Thoracic aorta (tissue), 2 donors: ENCODE measurements at places on chromosomes 7 and 10.

DNA sequence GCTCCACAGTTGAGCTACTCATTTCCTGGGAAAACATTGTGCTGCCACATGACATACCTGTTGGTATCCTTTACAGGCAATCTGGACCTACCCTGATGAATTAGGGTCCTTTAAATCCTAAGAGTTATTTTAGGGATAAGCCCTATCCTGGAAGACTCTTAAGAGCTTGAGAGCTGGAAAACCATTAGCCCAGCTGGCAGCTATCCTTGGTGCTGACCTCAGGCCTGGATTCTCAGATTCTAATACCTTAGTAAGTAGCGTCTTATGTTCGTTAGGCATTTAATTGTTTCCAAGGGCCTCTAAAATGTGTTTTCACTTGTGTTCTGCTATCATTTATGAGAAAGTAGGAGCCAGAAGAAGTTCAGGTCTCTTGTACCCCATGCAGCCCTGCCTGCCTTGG lies 93.0 kb upstream of the SORCS3 start:
- no peak overlapping the region for H3K27ac ChIP-seq
- H3K27me3 ChIP-seq = no peaks in the 10 kb centered on the region
- H3K4me3 ChIP-seq = no peak overlapping the region
- H3K36me3 ChIP-seq = no peaks in the 10 kb centered on the region
- no peaks in the 10 kb centered on the region for H3K4me1 ChIP-seq

DNA sequence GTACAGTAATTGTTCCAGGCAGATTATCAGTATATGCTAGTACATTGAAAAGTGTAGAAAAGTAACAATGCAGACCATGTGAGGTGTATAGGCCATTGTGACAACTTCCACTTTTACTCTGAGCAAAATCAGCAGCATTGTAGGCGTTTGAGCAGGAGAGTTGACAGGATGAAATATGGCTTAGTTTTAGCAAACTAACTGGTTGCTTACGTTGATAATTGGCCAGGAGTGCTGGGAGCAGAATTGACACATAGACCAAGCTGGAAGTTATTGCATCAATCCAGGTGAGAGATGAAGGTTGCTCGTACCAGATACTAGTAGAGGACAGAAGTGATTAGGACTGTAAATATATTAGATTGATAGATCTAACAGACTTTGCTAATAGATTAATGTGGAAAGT lies 46.0 kb downstream of the LCOR start:
- no peaks in the 10 kb centered on the region for H3K36me3 ChIP-seq
- no peak overlapping the region for H3K27ac ChIP-seq
- H3K27me3 ChIP-seq = no peaks in the 10 kb centered on the region
- no peaks in the 10 kb centered on the region for H3K4me1 ChIP-seq
- H3K4me3 ChIP-seq = no peak overlapping the region
- no peak for DNase-seq

DNA sequence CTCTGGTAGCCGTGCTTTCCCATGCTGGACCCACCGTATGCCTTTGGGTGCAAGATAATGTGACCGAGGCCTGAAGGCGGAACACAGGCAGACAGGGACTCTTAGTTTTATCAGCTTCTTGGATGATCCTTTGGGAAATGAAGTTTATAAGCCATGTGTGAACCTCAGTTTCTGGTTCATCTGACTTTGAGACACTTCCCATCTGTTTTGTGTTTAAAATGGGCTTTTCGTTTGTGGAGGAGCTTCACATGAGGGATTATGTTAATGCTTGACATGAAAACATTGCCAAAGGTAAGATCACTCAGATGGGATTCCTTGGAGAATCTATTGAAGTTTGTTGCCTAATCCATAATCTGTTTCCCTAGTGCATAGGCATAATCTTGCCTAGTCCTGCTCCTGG lies 249.8 kb upstream of the LYZL1 start:
- DNase-seq = no peak
- H3K4me1 ChIP-seq = peaks cover 13% of the 10 kb centered on the region
- no peaks in the 10 kb centered on the region for H3K36me3 ChIP-seq
- no peaks in the 10 kb centered on the region for H3K27me3 ChIP-seq
- no peak overlapping the region for H3K27ac ChIP-seq

DNA sequence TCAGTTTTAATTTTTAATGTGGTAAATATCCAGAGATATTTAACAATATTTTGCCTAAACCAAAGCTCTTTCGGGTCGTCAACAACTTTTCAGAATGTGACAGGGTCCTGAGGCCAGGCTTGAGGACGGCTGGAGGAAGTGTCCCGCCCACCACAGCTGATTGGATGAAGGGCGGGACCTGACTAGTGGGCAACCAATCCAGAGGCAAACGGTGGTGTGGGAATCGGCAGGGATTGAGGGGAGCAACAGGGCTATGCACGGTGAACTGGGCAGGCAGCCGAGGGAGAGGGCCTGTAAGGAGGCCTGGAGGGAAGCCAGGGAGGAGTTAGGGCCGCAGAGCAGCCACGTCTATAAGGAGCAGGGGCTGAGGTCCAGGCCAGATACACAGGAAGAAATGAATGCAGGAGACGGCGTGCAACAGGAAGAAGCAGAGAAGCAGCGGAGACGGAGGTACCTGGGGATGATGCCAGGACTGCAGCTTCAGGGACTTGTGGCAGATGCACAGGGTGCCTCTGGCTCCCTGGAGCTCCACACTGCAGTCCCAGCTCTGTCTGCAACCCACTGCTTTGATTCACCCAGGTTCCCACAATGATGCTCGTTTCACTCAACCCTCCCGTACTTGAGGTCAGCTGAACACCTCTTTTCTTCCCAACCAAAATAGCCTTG lies 46.1 kb upstream of the ZMIZ1 start:
- no peak for DNase-seq
- no peaks in the 10 kb centered on the region for H3K27me3 ChIP-seq
- no peaks in the 10 kb centered on the region for H3K36me3 ChIP-seq
- H3K4me1 ChIP-seq = no peaks in the 10 kb centered on the region

- H3K4me3 ChIP-seq = no peak overlapping the region
- H3K36me3 ChIP-seq = no peaks in the 10 kb centered on the region
- H3K27ac ChIP-seq = no peak overlapping the region
- H3K4me1 ChIP-seq = no peaks in the 10 kb centered on the region
- DNase-seq = no peak
These were observed 40.0 kb upstream of the ANLN start for GRCh38 chr7:36349626-36350025.

DNA sequence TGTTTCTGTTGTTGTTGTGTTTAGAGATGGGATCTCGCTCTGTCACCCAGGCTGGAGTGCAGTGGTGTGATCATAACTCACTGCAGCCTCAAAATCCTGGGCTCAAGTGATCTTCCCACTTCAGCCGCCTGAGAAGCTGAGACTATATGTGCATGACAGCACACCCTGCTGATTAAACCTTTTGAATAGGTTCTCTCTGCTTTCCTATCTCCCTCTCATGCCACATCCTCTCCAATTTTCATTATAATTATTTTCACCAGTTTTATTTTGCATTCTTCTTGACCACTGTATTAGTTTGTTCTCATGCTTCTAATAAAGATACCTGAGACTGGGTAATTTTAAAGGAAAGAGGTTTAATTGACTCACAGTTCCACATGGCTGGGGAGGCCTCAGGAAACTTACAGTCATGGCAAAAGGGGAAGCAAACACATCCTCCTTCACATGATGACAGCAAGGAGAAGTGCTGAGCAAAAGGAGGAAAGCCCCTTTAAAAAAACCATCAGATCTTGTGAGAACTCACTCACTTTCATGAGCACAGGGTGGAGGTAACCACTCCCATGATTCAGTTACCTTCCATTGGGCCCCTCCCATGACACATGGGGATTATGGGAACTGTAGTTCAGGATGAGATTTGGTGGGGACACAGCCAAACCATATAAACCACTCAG lies 12.9 kb downstream of the AGK start:
- no peaks in the 10 kb centered on the region for H3K4me1 ChIP-seq
- DNase-seq = no peak
- peaks cover 30% of the 10 kb centered on the region for H3K36me3 ChIP-seq
- H3K4me3 ChIP-seq = no peak overlapping the region
- H3K27ac ChIP-seq = no peak overlapping the region

GRCh38 chr7:36310897-36311296 lies 78.8 kb upstream of the ANLN start:
- no peak overlapping the region for H3K27ac ChIP-seq
- no peak for DNase-seq
- H3K4me3 ChIP-seq = no peak overlapping the region
- H3K27me3 ChIP-seq = no peaks in the 10 kb centered on the region

- H3K4me3 ChIP-seq = no peak within 1 kb of the TSS
- DNase-seq = no peak
- H3K4me1 ChIP-seq = no peaks in the 10 kb centered on the region
- H3K36me3 ChIP-seq = no peaks in the 10 kb centered on the region
These were observed at the start of gene CLEC2L for GRCh38 chr7:139523199-139523941. Gene CLEC2L (plus strand): TSS chr7:139523685. CDS start chr7:139523928, 243 bp downstream.

- H3K27me3 ChIP-seq = no peaks in the 10 kb centered on the region
- no peak for DNase-seq
- H3K27ac ChIP-seq = no peak overlapping the region
These were observed 57.7 kb upstream of the EFCAB10 start for GRCh38 chr7:105638902-105639495.

DNA sequence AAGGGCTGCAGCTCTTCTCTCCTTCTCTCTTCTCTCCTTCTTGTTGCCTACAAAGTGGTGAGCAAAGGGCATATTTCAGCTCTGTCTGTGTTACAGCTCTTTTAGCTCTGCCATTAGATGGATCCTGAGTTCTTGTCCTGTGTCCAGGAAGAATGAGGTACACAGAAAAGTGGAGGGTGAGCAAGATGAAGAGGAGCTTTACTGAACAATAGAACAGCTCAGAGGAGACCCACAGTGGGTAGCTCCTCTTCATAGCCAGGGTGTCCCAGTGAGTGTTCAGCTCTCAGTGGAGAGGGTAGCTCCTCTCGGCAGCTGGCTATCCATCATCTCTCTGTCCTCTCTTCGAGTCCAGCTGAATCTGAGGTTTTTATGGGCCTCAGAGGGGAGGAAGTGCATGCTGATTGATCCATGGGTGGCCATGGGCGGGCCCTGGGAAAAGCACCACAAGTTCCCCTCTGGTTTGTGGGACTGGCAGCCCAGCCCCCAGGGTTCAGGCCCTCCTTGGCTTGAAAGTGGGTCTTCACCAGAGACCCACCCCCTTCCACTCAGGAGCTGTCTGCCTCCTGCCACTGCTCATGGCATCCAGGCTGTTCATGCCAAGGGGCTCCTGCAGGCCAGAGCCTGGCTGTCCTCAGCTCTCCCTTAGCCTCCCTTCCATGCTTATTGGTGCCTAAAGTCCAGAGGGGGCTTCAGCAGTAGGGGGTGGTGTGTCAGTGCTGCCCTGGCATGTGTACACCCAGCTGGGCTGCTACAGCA lies 109.1 kb upstream of the FAM180A start:
- H3K27me3 ChIP-seq = no peaks in the 10 kb centered on the region
- H3K27ac ChIP-seq = no peak overlapping the region
- no peaks in the 10 kb centered on the region for H3K36me3 ChIP-seq
- DNase-seq = no peak
- no peak overlapping the region for H3K4me3 ChIP-seq
- H3K4me1 ChIP-seq = no peaks in the 10 kb centered on the region

GRCh38 chr7:21107101-21107500 lies 320.4 kb upstream of the SP8 start:
- DNase-seq = no peak
- no peak overlapping the region for H3K27ac ChIP-seq
- no peaks in the 10 kb centered on the region for H3K27me3 ChIP-seq

- H3K4me1 ChIP-seq = no peaks in the 10 kb centered on the region
- H3K27me3 ChIP-seq = no peaks in the 10 kb centered on the region
- H3K4me3 ChIP-seq = no peak overlapping the region
- peaks cover 49% of the 10 kb centered on the region for H3K36me3 ChIP-seq
- DNase-seq = no peak
These were observed 11.6 kb downstream of the ZDHHC6 start for GRCh38 chr10:112434988-112435619.

DNA sequence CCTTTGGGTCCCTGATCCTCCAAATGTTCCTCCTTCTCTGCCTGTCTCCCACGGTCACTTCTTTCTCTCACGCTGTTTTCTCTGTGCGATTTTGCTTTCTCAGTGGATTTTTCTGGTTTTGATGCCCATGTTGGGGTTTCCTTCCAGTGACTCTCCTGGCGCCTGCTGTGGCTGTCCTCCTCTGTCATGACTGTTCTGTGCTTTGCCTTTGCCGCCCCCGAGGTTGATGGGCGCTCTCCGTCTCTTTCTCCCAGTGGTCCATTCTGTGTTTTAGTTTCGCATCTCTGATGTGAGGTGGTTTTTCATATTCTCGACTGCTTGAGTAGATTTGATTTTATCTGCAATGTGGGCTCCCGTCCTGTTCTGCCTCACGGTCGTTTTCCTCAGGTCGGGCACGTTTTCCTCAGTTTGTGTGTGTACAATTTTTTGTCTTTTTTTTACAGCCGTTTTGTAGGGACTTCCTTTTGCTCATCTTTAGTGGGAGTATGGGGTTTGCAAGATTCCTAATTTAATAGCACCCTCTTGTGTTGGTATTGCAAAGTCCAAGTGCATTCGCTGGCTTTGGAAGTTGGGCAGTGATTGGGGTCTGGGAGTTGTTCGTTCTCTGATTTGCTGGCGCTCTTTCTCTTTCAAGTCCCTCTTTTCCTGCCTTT lies 100.0 kb downstream of the INPP5A start:
- peaks cover 58% of the 10 kb centered on the region for H3K4me1 ChIP-seq
- H3K27me3 ChIP-seq = no peaks in the 10 kb centered on the region
- DNase-seq = no peak

- DNase-seq = no peak
- H3K27me3 ChIP-seq = no peaks in the 10 kb centered on the region
- H3K4me1 ChIP-seq = peaks cover 71% of the 10 kb centered on the region
- no peak overlapping the region for H3K27ac ChIP-seq
- H3K4me3 ChIP-seq = peak overlapping the region; percentile 45
These were observed 7.4 kb downstream of the INPP5A start for GRCh38 chr10:132544744-132545658.

GRCh38 chr7:136956671-136957070 lies 88.2 kb downstream of the CHRM2 start:
- H3K4me1 ChIP-seq = no peaks in the 10 kb centered on the region
- no peaks in the 10 kb centered on the region for H3K27me3 ChIP-seq
- DNase-seq = no peak

GRCh38 chr10:79492839-79493238 lies 19.5 kb upstream of the EIF5AL1 start:
- H3K27ac ChIP-seq = no peak overlapping the region
- peaks cover 11% of the 10 kb centered on the region for H3K4me1 ChIP-seq
- no peaks in the 10 kb centered on the region for H3K36me3 ChIP-seq
- H3K27me3 ChIP-seq = no peaks in the 10 kb centered on the region

- H3K27ac ChIP-seq = no peak overlapping the region
- H3K36me3 ChIP-seq = no peaks in the 10 kb centered on the region
- no peaks in the 10 kb centered on the region for H3K4me1 ChIP-seq
- DNase-seq = no peak
- H3K4me3 ChIP-seq = no peak overlapping the region
These were observed 23.5 kb downstream of the HEPACAM2 start for GRCh38 chr7:93202594-93203250.

GRCh38 chr7:12646139-12646538 lies 41.3 kb upstream of the ARL4A start:
- DNase-seq = no peak
- H3K27me3 ChIP-seq = no peaks in the 10 kb centered on the region
- no peaks in the 10 kb centered on the region for H3K4me1 ChIP-seq
- no peak overlapping the region for H3K4me3 ChIP-seq
- no peak overlapping the region for H3K27ac ChIP-seq
- no peaks in the 10 kb centered on the region for H3K36me3 ChIP-seq

GRCh38 chr10:112783351-112784021 lies 166.6 kb upstream of the TCF7L2 start:
- DNase-seq = no peak
- H3K4me1 ChIP-seq = peaks cover 14% of the 10 kb centered on the region
- H3K36me3 ChIP-seq = no peaks in the 10 kb centered on the region
- no peaks in the 10 kb centered on the region for H3K27me3 ChIP-seq
- H3K4me3 ChIP-seq = no peak overlapping the region

GRCh38 chr10:8279598-8279997 lies 225.1 kb downstream of the GATA3 start:
- no peaks in the 10 kb centered on the region for H3K36me3 ChIP-seq
- no peaks in the 10 kb centered on the region for H3K27me3 ChIP-seq
- DNase-seq = no peak
- H3K27ac ChIP-seq = no peak overlapping the region
